NCI-H1436 treated with DMSO at 0.1 percent for 48 hours (cell line): ENCODE measurements at places on chromosomes 1 and 21.
A peak's percentile ranks its signal among the peaks of the same experiment; 100 is the strongest.

DNA sequence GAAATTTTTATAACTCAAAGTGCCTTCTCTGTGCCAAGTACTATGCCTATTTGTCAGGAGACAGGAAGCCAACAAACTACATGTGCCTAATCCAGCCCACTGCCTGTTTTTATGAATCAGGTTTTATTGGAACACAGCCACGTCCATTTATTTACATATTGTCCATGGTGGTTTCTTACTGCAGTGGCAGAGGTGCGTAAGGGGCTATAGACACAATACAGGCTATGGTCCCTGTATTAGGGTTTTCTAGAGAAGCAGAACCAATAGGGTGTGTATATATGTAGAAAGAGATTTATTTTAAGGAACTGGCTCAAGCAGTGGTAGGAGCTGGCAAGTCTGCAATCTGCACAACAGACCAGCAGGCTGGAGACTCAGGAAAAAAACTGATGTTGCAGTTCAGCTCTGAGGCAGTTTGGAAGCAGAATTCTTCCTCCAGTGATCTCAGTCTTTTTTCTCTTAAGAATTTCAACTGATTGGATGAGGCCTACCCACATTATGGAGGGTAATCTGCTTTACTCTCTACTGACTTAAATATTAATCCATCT lies 15.4 kb downstream of the PPIE start:
- no peak for DNase-seq

DNA sequence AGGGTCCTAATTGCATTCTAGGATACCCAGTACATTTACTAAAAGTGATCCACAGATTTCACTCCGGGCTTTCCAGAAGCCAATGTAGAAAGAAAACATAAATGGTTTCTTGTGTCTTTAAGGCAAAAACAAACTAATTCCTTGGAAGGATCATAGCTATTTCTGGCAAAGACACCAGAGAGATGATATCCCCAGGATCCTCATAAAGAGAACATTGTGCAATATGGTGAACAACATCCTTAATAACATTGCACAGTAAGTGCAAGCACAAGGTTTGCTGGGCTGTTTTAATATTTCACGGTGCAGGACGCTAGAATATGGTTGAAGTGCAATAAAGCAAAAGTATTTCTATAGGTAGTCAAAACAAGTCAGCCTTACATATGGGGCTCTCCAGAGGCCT lies 83.0 kb downstream of the NTPCR start:
- no peak for DNase-seq

DNA sequence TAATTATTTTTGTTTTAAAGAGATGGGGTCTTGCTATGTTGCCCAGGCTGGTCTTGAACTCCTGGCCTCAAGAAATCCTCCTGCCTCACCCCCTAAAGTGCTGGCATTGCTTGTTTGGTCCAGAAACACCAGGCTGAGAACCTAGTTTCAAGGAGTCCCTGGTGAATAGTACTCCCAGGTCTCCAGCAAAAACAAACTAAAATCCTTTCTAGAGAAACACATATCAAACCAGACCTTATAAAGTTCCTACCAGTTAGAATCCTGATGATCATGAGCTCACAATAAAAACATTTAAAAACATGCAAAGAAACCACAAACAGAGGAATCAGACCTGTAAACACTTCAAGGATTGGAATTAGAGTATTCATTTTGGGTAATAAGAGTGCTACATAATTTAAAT lies 34.4 kb upstream of the PADI1 start:
- DNase-seq, result no peak

- DNase-seq, result peak; percentile 50
Measured at GRCh38 chr1:56877973-56878372, 23.4 kb downstream of the C8A start.

DNA sequence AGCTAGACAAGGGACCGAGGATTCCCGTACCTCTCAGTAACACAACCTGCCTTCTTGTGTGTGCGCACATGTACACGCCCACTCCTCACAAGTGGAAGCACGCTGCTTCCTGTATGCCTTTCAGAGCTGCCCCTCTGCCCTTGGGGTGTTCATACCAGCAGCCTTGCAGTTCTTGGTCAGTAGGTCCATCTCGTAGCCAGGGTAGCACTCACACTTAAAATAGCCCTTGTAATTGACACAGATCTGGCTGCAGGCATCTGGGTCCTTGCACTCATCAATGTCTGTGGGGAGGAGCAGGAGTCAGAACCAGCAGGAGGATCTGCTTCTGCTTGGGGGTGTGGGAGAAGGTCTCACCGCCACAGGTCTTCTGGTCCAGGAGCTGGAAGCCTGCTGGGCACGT lies 32.6 kb upstream of the MAGOH start:
- no peak for DNase-seq

DNA sequence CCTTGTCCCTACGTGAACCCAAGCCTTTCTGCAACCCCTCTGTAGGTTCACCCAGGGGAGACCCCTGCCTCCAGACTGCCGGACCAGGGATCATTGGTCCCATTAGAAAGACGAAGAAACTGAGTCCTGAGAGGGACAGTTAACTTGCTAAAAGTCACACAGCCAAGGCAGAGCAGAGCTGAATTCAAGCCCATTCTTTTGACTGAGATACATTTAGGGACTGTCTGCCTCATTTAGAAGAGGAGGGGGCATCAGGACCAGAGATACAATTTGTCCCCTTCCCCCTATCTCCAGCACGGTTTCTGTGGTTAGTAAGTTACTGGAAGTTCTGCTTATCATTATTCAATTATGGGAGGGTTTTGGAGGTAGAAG lies 19.1 kb downstream of the KCNQ4 start:
- no peak for DNase-seq

DNA sequence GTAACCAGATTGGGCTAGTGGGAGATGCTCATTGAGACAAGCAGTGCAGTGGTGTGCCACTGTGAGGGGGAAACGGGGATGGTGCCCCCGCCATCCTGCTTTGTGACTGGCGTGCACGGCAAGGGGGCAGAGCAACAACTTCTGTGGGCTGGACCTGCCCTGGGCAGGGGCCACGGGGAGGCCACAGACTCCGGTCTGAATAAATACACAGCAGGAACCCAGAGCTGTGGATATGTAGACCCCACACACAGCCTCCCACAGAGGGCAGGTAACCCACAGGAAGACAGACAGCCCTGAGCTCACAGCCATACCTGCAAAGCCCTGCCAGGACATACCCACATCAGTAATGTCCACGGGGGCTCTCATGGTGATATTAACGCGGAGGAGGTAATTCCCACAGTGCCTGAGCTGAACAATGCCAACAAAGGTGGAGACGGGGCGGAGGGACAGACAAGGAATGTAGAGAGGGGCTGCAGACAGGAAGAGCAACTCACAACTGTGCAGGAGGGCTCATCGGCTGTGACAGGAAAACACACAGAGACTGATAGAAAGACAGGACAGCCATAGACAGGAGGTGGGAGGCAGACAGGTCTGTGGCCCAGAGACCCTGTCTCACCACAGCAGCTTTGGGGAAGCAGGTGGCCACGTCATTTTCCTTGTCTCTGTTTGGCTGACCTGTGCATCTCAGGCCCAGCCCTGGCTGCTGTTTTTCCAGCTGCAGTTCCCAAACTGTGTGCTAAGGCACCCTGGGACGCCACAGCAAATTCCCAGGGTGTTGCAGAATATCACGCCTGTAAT lies 4.9 kb upstream of the WNT3A start:
- DNase-seq, result no peak

DNA sequence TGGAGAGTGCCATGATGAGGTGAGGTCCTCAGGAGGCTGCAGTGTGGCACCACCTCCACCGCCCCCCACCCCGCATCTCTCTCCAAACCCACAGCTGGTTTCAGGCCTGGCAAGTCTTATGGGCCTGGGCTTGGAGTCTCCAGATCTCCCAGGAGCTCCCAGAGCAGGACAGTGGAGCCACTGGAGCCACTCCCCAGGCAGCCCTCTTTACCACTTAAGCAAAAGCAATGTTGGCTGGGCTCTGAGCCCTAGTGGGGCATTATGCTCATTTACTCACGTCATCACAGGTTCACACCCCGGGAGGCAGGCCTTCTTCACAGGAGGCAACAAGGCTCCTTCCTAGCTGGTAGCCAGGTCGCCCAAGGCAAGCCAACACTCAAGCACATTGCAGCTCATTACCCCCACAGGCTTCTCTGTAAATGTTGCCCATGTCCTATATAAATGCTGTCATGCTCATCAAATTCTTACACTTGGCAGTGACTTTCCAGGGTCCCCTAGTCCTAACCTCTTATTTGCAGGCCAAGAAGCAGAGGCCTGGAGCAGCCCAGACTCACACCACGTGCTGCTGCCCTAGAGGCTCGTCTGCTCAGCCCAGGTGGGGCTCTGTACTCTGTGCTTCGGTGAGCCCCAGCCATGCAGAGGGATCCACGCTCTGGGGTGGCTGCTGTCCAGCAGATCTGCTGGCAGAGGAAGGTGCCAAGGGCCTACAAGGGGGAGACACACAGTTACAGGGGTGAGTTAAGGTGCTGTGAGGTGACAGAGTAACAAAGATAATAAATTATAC lies 459.3 kb downstream of the MATN1 start:
- DNase-seq, result no peak

GRCh38 chr1:236063919-236064673 lies 794 bp downstream of the NID1 start:
- DNase-seq, result no peak

GRCh38 chr21:36471254-36471723 lies 8.6 kb downstream of the CLDN14 start:
- DNase-seq, result no peak

- no peak for DNase-seq
Measured at GRCh38 chr1:148333875-148334338, 149.2 kb downstream of the PPIAL4G start.

GRCh38 chr1:61922950-61923480 lies 180.7 kb downstream of the PATJ start:
- no peak for DNase-seq

- no peak for DNase-seq
Measured at GRCh38 chr1:169885207-169885606, 8.5 kb downstream of the SCYL3 start.
